ENCODE measurements at places on chromosomes 1 and 21.

DNA sequence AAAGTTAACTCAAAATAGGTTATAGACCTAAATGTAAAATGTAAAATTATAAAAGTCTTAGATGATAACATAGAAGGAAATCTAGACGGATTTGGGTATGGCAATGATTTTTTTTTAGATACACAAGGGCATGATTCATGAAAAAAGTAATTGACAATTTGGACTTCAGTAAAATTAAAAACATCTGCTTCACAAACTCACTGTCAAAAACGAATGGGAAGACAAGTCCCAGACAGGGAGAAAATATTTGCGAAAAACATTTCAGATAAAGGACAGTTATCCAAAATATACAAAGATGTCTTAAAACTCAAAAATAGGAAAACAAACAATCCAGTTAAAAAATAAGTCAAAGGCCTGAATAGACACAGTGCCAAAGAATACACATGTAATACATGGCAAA, 9.7 kb upstream of the PTGS2 start:
- no peaks in the 10 kb centered on the region for H3K27me3 ChIP-seq
- no peak for DNase-seq
- no peaks in the 10 kb centered on the region for H3K36me3 ChIP-seq
- no peak overlapping the region for H3K27ac ChIP-seq
- no peak overlapping the region for H3K4me3 ChIP-seq

- H3K4me1 ChIP-seq, result no peaks in the 10 kb centered on the region
- no peak for DNase-seq
- H3K36me3 ChIP-seq, result peaks cover 9% of the 10 kb centered on the region
- no peaks in the 10 kb centered on the region for H3K27me3 ChIP-seq
- H3K4me3 ChIP-seq, result peak overlapping the region; percentile 90
Observed at GRCh38 chr1:2391931-2392509, 379 bp downstream of the RER1 start.

DNA sequence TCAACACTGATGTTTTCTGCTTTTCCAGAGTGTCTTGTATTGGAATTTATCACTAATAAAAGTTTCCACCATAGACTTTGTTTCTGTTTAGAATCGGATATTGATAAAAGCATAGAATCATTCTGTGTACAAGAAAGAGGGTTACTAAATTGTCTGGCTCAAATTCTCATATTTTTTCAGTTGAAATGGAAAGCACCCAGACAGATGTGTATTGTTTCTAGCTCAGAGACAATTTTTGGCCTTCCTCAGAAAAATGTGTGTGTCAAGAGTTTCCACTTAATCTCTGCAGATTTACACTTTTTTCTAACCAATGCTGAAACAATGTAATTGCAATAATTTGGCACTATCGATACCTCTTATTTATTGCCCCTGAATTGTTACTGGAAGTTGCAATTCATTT, 20.2 kb downstream of the LHX9 start:
- H3K27ac ChIP-seq, result no peak overlapping the region
- H3K27me3 ChIP-seq, result no peaks in the 10 kb centered on the region
- H3K4me1 ChIP-seq, result no peaks in the 10 kb centered on the region
- H3K4me3 ChIP-seq, result no peak overlapping the region

DNA sequence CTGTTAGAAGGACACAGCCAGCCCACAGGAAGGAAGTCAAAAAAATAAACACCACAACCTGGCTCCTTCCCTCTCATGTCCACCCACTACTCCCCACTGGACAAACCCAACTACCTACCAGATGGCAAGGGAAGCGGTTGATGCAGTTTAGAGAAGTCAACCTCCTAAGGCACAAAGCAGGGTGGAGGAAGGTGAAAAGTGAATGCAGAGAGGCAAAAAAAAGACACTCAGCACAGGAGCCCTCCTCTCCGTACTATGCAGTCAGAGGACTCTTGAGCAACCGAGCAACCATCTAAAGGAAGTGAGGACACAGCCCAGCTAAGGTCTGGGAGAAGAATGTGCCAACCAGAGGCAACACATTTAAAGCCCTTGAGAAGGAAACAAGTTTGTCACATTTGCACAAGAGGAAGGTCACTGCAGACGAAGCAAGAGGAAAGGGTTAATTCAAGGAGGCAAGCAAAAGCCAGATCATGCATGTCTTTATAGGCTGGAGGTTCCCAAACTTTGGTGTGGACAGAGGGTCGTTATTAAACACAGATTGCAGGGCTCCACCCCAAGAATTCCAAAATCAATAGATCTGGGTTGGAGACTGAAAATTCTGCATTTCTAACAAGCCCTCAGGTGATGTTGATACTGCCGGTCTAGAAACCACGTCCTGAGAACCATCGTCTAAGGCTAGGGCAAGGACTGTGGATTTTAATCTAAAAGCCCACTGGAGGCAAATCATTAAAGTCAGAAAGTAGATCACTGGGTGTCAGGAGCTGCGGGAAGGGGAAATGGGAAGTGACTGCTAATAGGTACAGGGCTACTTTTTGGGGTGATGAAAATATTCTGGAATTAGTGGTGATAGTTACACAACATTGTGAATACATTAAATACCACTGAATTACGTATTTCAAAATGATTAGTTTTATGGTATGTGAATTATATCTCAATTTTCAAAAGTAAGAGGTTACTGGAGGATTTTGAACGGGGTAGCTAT, 19.7 kb downstream of the TP53BP2 start:
- no peak overlapping the region for H3K4me3 ChIP-seq
- H3K36me3 ChIP-seq, result no peaks in the 10 kb centered on the region
- H3K27ac ChIP-seq, result no peak overlapping the region
- peaks cover 32% of the 10 kb centered on the region for H3K4me1 ChIP-seq
- no peaks in the 10 kb centered on the region for H3K27me3 ChIP-seq
- no peak for DNase-seq

DNA sequence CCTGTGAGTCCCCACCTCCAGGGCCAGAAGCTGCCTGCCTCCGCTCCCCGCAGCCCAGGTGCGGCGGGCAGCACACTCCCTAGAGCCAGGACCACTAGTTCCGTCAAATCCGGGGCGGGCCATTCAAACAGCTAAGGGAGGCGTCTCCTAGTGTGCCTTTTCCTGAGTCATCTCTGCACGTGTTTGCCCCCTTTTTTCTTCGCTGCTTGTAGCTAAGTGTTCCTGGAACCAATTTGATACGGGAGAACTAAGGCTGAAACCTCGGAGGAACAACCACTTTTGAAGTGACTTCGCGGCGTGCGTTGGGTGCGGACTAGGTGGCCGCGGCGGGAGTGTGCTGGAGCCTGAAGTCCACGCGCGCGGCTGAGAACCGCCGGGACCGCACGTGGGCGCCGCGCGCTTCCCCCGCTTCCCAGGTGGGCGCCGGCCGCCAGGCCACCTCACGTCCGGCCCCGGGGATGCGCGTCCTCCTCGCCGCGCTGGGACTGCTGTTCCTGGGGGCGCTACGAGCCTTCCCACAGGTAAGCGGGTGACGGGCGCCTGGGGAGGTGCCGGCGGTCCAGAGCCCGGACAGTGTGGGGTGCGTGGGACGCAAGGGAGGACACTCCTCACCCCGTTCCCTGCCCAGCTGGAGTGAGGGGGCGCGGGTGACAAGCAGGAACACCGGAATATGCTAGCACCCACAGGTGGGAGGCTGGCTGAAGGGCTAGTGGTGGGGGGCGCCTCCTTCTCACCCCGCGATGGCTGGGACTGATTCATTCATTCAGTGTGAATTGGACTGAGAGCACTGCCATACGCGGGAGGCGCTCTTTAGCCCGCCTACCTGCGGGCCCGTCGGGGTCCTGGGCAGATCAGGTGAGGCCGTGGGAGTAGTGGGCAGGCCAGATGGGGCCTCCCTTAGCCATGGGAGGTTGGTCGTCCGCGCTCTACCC, at the start of gene TNFRSF8:
TSS of gene TNFRSF8 (plus strand) at position 163 of the 932 bp plus-strand sequence. CDS start at position 459, 296 bp downstream.
- peak; percentile 78 for DNase-seq
- H3K27me3 ChIP-seq, result peaks cover 7% of the 10 kb centered on the region
- H3K36me3 ChIP-seq, result peaks cover 1% of the 10 kb centered on the region
- peak within 1 kb of the TSS; percentile 7 for H3K4me3 ChIP-seq

DNA sequence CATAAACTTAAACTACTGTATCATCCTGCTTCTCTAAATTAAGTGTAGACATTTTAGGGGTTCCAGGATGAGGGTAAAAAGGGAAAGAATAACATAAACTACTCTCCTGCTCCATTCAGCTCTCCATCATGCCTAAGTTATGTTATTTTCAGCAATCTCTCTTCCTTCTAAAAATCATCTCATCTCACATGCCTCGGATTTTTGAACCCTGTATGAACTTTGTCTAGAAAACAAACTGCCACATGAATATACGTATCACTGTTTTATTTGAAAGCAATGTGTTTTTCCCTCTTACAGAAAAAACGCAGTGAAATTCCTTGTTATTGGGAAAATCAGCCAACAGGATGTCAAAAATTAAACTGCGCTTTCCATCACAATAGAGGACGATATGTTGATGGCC, 32.6 kb downstream of the ZBED6 start:
- no peaks in the 10 kb centered on the region for H3K4me1 ChIP-seq
- no peaks in the 10 kb centered on the region for H3K27me3 ChIP-seq
- H3K4me3 ChIP-seq, result no peak overlapping the region
- H3K36me3 ChIP-seq, result peaks cover 3% of the 10 kb centered on the region
- H3K27ac ChIP-seq, result no peak overlapping the region
- DNase-seq, result no peak

GRCh38 chr1:103265551-103265950, 157.2 kb upstream of the COL11A1 start:
- H3K27me3 ChIP-seq, result no peaks in the 10 kb centered on the region
- H3K4me3 ChIP-seq, result no peak overlapping the region
- no peak overlapping the region for H3K27ac ChIP-seq

DNA sequence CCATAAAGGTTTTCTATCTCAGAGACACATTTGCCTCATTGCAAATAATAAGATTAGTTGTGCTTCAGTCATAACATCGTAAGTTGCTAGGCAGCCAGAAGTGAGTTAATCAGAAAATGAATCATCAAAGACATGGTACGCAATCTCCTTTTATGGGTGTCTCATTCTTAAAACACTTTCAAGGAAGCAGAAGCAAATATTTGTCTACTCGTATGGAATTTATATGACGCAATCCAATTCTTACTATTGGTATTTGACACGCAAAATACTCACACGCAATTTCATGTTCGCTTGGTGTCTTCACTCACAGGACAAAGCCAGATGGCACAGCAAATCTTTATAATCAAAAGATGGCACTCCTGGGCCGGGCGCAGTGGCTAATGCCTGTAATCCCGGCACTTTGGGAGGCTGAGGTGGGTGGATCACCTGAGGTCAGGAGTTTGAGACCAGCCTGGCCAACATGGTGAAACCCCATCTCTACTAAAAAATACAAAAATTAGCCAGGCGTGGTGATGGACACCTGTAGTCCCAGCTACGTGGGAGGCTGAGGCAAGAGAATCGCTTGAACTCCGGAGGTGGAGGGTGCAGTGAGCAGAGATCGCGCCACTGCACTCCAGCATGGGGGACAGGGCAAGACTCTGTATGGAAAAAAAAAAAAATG, 56.4 kb downstream of the HLCS start:
- no peaks in the 10 kb centered on the region for H3K27me3 ChIP-seq
- H3K4me3 ChIP-seq, result no peak overlapping the region
- no peak overlapping the region for H3K27ac ChIP-seq

GRCh38 chr1:201792534-201793305, 36.2 kb upstream of the IPO9 start:
- H3K27me3 ChIP-seq, result no peaks in the 10 kb centered on the region
- no peak overlapping the region for H3K27ac ChIP-seq
- H3K36me3 ChIP-seq, result peaks cover 4% of the 10 kb centered on the region
- peak; percentile 89 for DNase-seq
- H3K4me1 ChIP-seq, result no peaks in the 10 kb centered on the region

Data from mesendoderm (in vitro differentiated cells).